Testis (tissue), 5 donors: ENCODE measurements at places on chromosomes 12 and 14. TPM values are rescaled to one million over a fixed set of nuclear protein-coding genes. Genes with fewer than 3 reads are reported as not detected.

DNA sequence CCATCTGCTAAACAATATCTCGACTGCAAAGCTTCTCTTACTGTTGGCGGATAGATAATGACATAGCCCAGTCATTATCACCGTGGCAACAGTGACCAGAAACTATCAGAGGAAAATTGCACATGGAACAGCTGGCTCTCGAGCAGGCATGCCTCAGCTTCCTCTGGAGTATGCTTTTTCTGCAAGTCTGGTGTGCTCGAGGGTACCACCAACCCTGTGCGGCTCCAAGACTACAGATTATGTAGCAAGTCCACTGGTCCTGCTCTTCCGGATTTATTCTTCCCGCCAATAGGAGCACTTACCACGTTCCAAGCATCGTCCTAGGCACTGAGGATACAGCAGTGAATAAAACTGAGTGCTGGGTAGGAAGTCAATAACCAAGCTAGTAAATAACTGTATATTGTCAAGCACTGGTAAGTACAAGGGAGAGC, 1.4 kb upstream of the GLRX5 start:
- H3K4me3 ChIP-seq = peak overlapping the region; percentile 75
- peak; percentile 35 for DNase-seq
- H3K27me3 ChIP-seq = no peaks in the 10 kb centered on the region
- no peaks in the 10 kb centered on the region for H3K36me3 ChIP-seq

GRCh38 chr12:108327621-108328344, 11.3 kb downstream of the CMKLR1 start:
- H3K4me3 ChIP-seq = no peak overlapping the region
- no peak for DNase-seq
- no peak overlapping the region for H3K27ac ChIP-seq
- peaks cover 10% of the 10 kb centered on the region for H3K4me1 ChIP-seq
- H3K36me3 ChIP-seq = no peaks in the 10 kb centered on the region

The PARPBP gene
- 7.0 TPM for polyA plus RNA-seq

GRCh38 chr12:103313894-103314293, 181.9 kb downstream of the C12orf42 start:
- no peaks in the 10 kb centered on the region for H3K4me1 ChIP-seq
- no peak for DNase-seq
- H3K27ac ChIP-seq = no peak overlapping the region
- H3K27me3 ChIP-seq = no peaks in the 10 kb centered on the region

- H3K27me3 ChIP-seq = no peaks in the 10 kb centered on the region
- H3K4me1 ChIP-seq = no peaks in the 10 kb centered on the region
- no peak overlapping the region for H3K27ac ChIP-seq
- DNase-seq = no peak
- no peak overlapping the region for H3K4me3 ChIP-seq
- no peaks in the 10 kb centered on the region for H3K36me3 ChIP-seq
Measured at GRCh38 chr14:26896447-26896846, 298.6 kb upstream of the NOVA1 start.
